HuH-7 (cell line): ENCODE measurements at places on chromosomes 4 and X.

DNA sequence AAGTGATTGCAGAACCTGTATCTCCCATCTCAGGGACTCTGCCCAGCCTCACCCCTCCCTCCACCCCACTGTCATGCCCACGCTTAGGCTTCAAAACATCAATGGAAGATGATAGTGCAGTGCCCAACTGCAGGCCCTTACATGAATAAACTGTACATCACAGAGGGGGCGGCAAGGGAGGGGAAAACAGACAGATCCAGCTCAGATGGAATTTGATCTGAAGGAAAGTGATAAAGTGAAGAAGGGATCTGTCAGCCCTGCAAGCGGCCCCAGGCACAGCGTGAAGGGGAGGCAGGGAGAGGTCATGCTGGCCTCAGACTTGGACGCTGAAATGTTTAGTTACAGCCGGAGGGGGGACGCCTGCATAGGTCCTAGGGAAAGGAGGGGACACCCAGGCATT, 38.5 kb downstream of the GYG2 start:
- DNase-seq: no peak

DNA sequence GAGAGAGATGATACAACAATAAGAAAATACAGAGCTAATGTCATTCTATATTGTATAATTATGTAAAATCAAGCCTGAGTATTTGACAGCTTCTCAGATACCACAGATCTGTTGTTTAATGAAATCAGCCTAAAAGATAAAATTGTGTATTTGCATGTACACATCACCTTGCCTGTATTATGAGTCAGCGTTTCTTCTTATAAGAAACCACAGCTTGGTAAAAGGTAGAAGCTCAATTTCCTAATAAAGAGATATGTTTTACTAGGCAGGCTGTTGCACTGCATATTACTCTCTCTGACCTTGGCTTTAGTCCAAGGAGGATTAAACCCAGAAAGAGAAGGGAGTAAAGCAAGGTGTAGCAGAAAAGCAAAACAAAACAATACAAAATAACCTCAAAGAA, 121.3 kb downstream of the PPARGC1A start:
- DNase-seq: no peak

DNA sequence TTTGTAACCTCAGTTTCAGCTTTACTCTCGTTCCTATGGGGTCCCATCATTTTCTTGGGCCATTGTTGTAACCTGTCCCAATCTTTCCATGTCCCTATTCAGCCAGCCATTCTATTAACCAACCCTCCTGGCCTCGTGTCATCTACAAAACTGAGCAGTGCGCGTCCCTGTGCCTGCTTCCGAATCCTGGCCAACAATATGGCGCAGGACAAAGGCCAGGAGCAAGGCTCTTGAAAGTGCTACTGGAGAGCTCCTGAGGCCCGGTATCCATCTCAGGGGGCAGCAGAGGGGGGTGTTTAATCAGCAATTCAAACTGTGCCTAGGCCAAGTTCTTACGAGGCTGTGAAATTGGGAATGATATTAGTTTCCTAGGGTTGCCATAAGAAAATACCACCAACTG, 41.2 kb upstream of the APLN start:
- DNase-seq: no peak

- no peak for DNase-seq
Measured at GRCh38 chr4:4594285-4594920, 52.6 kb upstream of the STX18 start.

DNA sequence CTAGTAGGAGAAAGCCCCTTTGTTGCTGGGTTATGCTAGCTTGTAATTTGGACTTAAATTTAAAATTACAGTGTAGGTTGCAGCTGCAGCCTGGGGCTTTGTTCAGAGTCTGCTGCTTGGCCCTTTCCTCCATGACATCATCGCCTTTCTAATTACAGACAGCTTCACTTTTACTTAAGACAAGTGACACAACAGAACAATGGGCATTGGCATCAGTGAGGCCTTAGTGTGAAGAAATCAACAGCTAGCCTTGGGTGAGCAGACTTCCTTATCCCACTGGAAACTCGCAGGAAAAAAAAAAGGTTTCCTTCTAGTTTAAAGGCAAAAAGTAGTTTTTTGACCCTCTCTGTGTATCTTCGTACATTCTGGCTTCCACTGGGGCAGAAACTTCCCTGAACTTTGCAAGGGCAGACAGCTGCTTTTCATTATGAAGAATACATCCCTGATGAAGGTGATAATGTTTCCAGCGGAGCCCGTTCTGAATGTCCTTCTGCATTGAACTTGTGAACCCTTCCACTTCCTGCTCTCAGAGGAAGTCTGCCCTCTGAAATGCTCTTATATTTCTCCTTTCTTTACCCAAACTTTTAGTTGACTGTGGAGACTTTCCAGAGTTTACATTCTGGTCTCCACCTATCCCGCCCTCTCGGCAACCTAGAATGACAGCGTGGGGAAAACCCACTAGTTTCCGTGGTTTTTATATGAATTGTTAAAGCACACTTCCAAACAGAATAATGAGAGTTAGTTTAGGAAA, 123.2 kb upstream of the FAM9C start:
- DNase-seq: no peak

DNA sequence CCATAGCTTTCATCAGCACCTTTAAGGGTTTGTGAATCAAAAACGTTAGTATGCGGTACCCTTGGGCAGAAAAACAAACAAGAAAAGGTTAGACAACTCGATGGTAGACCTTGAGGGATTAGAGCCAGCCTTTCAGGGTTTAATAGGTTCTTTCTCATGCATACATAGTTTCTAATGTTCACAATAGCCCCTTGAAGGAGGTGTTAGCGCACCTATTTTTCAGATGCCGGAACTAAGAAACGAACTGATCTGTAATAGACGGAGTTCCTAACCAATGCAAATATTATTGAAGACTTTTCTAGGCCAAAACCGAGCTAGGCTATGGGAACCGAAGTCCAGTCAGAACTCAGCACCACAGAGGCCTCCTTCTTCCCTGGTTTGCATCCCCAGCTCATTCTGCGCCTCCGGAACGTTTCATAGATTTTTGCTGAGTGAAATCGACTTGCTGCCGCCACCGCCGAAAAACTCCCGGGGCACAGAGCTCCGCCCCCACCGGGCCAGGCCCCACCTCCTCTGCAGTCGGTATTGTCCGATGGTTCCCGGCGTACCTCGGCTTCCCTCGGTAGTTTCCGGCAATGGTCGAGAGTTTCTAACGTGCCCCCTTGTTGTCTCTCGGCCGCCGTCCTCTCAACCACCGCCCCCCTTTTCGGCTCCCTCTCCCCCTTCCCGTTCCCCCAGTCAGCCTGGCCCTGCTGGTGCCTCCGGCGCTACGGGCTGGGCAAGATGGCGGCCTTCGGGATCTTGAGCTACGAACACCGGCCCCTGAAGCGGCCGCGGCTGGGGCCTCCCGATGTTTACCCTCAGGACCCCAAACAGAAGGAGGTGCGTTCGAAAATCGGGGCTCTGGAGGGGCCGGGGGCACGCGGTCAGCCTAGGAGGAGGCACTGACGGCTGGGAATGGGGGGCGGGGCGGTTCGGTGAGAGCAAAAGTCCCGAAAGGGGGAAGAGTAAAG, at the start of gene MED12:
MED12 (plus strand) TSS at position 565 of the 953 bp plus-strand sequence; CDS start at position 724, 159 bp downstream.
- peak; percentile 74 for DNase-seq

DNA sequence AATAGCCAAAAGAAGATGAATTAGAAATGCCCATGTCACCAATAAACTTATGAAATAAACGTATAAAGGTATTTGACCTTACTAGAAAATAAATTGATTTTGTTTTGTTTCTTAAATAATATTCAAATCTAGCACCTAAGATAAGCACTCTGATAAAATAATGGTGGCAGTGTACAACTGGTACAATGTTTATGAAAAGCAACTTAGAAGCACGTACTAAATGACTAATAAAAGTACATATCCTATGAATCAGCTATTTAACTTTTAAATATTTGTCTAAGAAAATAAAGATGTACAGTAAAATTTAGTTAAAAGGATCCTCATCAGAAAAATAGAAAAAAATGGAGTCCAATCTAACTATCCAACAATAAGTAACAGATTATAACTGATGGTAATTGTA, 6.7 kb downstream of the MANBA start:
- DNase-seq: no peak

DNA sequence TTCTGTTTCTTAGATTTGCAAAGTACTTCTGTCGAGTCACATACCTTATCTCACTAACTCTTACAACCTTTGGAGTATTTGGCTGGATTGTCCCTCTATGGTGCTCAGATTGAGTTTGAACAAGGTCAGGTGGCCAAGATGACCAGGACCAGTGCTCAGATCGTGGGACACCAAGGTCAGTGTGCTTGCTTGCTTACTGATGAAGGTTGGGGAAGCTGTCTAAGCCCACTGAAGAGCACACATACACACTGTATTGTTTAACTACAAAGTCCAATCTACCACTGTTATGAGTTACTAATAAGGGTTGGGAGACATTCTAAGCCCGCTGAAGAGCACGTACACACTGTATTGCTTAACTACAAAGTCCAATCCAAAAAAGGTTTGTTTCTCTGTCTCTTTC, 53.7 kb downstream of the TAB3 start:
- DNase-seq: peak; percentile 10

- no peak for DNase-seq
Measured at GRCh38 chrX:9231491-9231890, 197.6 kb upstream of the FAM9B start.

DNA sequence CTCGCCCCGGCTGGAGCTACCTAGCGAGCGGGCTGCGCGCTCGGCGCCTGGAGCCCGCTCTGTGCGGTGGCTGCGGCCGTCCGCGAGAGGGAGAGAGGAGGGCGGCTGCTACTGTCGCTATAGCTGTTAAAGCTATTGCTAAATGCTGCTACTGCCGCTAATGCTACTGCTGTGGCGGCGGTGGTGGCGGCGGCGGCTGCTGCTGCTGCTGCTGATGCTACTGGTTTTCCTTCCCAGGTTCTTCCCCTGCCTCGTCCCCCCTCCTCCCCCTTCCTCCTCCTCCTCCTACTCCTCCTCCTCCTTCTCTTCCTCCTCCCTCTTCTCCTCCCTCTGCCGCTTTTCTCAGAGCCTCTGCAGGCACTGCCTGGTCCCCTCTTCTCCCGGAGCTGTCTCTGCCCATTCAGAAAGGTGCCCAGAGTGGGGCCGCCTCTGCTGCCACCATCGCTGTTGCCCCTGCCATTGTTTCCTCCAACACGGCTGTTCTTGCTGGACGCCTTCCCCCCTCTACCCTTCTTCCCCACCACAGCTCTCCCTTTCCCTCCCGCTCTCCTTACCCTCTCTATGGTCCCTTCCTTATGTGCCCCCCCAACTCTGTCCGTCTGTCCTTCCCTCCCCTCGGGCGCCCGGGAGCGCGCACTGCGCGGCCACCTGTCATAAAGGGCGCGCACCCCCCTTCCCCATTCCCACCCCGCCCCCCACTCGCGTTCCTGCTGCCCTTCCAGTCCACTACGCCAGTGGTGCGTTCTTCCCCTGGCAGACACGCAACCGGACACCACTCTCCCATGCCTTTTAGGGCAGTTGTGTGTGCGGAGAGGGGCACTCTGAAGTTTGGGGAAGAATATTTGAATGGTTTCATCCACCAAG, at the start of gene NEXMIF:
NEXMIF (minus strand) TSS at position 228 of the 864 bp plus-strand sequence.
- no peak for DNase-seq

DNA sequence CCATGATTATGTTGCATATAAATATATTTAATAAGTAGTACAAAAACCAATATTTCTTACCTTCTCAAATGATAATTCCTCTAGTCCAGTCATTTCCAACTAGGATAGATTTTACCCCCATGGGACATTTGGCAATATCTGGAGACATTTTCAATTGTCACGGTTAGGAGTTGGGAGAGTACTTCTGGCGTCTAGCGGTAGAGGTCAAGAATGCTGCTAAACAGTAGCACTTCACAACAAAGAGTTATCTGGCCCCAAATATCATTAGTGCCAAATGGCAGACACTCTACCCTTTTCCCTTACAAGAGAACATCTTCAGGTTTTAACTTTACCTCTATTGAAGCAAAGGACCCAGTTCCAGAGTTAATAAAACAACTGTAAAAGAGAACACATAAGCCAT, 168.1 kb downstream of the FAT4 start:
- DNase-seq: no peak

GRCh38 chr4:87051121-87051713, 116.4 kb downstream of the AFF1 start:
- DNase-seq: no peak

DNA sequence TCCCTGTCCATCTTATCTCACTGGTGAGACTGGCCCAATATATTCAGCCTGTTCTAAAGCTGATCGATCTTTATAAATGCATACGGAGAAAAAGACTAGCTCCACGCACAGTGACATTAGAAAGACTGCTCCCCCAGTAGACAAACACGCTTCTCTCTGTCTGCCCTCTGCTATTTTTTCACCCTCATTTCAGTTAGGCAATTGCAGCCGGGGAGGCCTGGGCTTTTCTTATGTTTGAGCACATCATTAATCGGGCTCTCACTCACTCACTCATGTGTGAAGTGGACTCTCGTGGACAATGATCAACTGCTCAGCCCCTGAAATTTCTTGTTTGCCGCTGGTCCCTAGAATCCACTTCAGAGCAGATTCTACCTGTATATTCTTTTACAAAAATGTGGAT, 824.7 kb upstream of the TENM3 start:
- no peak for DNase-seq

DNA sequence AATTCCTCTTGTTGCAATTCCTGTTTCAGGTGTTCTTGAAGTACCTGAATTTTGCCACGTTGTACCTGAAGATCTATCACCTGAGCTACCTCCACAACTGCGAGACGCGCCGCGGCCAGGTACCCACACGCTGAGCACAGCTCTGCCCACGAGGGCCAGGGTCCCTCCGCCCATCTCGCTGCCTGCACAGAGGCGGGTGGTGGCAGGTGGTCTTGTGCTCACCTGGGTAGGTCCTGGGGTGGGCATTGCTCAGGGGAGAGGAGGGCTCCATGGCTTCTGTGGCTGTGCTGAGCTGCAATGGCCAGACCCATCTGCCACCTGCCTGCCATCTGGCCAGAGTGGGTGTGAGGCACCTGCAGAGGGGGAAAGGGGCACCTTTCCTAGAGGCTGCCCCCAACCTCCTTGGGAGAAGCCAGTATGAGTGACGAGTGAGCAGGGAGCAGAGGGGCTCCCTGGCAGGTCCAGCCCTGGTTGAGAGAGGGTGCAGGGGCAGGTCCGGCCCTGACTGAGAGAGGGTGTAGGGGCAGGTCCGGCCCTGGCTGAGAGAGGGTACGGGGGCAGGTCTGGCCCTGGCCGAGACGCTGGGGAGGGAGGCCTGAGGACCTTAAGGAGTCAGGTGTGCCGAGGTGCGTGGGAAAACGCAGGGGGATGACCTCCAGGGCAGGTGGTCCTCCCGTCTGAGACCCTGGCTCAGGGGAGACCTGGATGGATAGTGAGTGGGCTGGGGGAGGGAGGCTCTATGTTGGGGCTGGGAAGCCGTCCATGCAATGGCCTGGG, 10.7 kb downstream of the PDE6B start:
- DNase-seq: no peak

DNA sequence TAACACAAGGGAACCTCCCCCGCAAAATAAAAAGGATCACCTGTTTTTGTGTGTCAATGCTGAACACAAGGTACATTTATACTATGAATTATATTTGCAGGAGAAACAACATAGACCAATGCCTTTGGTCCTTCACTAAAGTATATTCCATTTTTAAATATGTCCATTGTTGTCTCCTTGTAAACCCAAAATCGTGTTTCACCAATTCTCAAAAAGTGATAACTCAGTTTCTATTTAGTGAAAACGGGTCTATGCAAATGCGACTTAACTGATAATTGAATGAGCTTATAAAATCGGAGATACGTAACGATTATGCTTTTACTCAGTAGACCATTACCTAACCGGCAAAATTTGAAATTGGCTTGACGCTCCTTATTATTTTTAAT, 2.1 kb downstream of the BRWD3 start:
- DNase-seq: no peak
